ENCODE measurements at places on chromosomes 5 and 9.

DNA sequence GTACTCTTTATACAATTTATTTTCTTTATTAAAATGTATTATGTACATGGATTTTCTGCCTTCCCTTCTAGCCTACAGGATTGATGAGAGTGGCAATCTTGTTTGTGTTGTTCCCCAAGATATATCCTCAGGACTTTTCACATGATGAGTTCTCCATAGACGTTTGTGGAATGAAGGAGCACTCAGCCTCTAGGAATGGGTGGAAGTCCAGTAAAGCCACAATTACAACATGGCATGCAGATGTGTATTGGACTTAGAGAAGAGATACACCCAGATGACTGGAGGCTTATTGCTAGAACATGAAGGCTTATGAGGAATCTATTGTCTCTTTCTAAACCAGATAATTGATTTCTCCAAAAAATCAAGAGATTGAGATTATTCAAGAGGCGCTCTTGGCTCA lies 8.2 kb upstream of the DOCK2 start:
- no peak for DNase-seq

DNA sequence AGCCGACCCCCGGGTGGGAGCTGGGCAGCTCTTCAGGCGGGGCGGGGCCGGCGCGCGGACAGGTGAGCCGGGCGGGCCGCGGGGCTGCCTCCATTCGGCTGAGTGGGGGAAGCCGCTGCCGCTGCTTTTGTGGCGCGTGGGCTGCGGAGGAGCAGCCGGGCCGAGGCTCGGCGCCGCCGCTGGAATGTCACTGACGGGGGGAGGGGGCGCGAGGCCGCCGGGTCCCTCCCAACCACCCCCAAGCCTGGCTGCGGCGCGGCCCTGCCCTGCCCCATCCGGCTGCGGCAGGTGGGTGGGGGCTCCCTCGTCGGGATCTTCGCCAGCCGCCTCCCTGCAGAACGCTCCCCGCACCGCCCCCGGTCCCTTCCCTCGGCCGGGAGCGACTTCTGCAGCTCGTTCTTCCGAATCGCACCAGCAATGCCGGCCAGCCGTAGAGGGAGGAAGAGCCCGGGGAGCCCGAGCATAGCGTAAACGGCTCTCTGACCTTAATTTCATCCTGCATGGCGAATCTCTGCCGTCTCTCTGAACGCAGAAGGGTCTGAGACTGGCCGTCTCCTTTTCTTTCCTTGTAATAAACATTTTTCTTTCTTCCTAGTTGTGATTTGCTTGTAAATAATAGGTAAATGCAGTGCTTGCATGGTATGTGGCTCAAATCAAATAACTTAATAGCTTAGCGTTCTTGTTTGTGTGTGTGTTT lies 505 bp downstream of the SPTAN1 start:
- peak; percentile 77 for DNase-seq

GRCh38 chr5:123000731-123001130 lies 35.8 kb downstream of the PPIC start:
- no peak for DNase-seq

DNA sequence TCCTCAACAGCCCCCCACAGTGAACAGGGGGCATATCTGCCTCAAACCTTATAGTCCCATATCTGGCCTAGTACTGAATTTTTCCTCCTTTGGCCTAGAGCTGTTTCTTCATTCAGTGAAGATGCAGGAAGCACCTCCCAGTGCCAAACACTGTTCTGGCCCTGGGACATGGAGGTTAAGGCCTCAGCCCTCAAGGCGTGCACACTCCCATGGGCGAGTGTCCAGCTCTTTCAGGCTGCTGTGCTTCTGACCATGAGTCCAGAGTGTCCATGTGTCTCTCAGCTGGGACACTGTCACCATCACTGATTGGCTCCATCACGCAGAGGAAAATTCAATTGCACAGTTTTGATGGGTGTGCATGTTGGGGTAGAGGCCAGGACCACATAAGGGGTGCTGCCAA lies 151.5 kb downstream of the PAX5 start:
- no peak for DNase-seq

GRCh38 chr9:37645903-37646506 lies 4.7 kb upstream of the FRMPD1 start:
- DNase-seq = no peak

- peak; percentile 54 for DNase-seq
These were observed 46.5 kb downstream of the RXRA start for GRCh38 chr9:134372581-134373267.

DNA sequence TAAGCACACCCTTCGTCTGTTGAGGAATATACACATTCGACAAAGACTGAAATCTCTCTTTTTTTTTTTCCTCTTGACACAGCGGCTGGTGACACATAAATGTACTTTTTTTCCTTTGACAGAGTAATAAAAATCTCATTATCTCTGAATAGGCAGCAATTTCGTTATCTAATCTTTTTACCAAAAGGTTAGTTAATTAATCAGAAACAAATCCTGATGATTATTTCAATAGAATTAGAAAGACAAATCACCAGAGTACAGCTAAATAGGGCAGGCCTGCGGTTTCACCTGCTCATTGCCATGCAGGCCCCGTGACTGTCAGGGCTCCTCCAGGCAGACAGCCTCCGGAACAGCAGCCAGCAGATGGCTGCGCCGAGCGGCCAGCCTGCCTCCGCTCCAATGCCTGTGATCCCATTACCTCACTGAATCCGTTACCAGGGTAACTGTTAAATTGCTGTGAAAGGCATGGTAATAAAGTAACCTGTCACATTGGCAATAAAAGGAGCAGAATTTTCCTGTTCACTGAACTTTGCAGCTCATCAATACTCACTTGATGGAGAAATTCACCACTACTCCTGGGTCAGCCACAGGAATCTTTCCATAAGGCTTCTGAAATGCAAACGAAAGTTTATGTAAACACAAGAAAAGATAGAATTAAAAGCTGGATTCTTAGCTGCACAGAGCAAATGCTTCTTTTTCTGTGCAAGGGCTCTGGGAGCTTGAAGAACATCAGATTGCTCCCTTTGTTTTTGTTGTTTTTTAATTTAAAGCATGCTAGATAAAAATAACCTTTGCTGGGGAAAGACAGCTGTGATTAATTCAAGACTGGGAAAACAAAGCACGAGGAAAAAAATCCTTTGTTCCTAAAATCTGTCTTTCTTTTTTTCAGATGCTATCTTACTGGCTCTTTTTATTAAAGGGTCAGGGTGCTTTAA lies 666.4 kb upstream of the ZNF608 start:
- peak; percentile 89 for DNase-seq

DNA sequence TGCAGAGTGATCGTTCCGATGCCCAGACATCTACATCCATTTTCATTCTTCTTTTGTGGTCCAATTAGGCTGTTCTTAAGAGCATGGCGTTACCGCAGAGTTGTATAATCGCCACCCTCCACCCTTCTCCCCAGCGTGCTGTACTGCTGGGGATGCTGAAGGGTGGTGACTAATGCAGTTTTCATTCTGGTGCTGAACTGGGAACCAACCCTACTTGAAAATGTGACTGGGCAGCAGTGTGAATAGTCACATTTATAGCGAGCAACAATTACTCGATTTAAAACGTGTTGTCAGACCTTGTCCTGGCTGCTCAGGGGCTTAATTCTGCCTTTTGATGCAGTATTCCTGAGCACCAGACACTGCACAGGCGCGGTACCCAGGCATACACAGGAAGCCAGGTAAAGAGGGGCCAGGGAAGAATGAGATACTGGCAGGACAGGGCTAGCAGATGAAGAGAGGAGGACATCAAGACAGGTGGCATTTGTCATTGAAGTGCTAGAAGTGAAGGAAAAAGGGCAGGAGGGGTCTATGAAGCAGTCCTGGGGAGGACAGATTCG lies 719 bp upstream of the ISCA1 start:
- no peak for DNase-seq

GRCh38 chr9:126965541-126966428 lies 51.2 kb downstream of the RALGPS1 start:
- peak; percentile 41 for DNase-seq

DNA sequence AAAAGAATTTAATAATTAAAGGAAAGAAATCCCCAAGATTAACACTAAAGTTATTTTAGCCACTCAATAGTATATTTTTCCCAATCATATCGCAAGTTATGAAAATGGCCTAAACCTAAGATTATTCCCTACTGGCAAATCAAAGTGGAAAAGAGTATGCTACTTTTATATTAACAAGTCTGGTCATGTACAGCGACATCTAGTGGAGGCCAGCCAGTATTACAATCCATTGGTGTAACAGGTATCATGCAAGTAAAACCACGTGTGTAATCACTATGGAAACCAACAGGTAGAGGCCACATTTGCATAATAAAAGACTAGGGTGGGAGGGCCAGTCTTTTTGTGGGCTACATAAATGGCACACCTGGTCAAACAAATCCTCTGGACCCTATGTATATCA lies 976.4 kb upstream of the CDH9 start:
- DNase-seq = no peak

DNA sequence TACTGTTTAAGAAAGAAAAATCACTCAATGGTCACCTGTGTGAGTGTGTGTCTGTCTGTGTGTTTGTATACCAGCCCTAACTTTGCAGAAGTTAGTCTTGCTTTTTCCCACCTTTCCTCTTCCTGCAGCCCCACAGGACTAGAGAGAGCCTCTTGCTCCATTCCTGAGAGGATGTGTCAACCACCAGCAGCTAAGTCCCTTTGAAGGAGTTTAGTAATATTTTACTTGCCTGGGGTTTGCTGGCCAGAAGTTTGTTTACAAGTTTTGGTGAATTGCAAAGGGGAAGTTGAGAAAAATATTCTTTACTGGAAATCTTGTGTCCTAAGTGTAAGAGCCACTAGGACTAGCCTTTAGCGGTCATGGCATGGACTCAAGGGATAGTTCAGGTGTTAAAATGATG lies 316.2 kb downstream of the BRINP1 start:
- DNase-seq = no peak

DNA sequence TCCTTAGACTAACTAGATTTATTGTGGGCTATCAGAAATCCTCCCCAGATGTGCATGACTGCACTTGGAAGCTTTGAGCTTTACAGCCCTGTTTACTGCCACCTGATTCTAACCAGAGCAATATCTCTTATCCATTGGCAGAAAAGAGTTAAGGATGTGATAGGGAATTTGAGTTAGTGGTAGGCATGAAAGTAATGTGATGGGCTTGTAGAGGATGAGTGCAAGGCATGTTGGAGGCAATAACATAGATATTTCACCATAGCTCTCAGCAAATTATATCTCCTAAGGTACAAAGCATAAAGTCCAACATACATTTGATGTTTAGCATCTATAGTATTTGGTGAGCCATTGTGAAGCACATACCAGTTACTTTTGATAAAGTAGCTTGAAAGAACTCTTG lies 103.8 kb downstream of the INVS start:
- DNase-seq = no peak

GRCh38 chr5:53520813-53521212 lies 39.6 kb upstream of the NDUFS4 start:
- no peak for DNase-seq

- DNase-seq = no peak
These were observed 68.4 kb downstream of the STK32A start for GRCh38 chr5:147303251-147303650.

- DNase-seq = no peak
These were observed 32.9 kb upstream of the GOLGA1 start for GRCh38 chr9:124973807-124974206.

- DNase-seq = no peak
These were observed 550.9 kb downstream of the RAB3C start for GRCh38 chr5:59133764-59134261.

DNA sequence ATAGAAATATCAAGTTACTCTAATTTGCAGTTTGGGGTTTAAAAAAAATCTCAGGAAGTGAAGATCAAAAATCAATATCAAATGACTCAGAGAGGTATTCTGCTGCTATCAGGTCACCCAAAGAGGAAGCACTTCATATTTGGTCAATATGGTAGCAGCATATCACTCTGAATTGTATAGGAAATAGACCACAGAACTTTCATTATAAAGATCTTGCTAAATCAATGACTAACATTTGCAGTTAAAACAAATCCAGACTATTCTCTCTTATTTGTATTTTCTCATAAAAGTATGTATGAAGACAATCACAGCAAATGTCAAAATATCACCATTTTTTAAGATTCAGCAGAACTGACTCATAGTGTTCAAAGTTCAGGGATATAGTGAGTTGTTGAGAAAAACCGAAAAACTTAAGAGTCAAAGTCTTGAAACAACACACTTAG lies 105.8 kb upstream of the PCSK1 start:
- DNase-seq = no peak

GRCh38 chr5:127411381-127411780 lies 106.1 kb upstream of the PRRC1 start:
- DNase-seq = no peak

- no peak for DNase-seq
These were observed 68.1 kb upstream of the ERBIN start for GRCh38 chr5:65858316-65858715.

- peak; percentile 76 for DNase-seq
These were observed 2.1 kb upstream of the NFIB start for GRCh38 chr9:14315875-14316601.

All from right hindlimb (tissue), 1 donor.